ENCODE measurements at places on chromosomes 3 and 15.

- DNase-seq: no peak
These were observed 417.7 kb upstream of the TGFBR2 start for GRCh38 chr3:30188713-30189112.

GRCh38 chr3:12456441-12456840 lies 27.8 kb upstream of the TSEN2 start:
- no peak for DNase-seq

GRCh38 chr3:9754678-9755077 lies 4.9 kb downstream of the OGG1 start:
- no peak for DNase-seq

- no peak for DNase-seq
These were observed 601.4 kb downstream of the CADM2 start for GRCh38 chr3:85560088-85560785.

- DNase-seq: no peak
These were observed 471.0 kb downstream of the ZPLD1 start for GRCh38 chr3:102905811-102906210.

DNA sequence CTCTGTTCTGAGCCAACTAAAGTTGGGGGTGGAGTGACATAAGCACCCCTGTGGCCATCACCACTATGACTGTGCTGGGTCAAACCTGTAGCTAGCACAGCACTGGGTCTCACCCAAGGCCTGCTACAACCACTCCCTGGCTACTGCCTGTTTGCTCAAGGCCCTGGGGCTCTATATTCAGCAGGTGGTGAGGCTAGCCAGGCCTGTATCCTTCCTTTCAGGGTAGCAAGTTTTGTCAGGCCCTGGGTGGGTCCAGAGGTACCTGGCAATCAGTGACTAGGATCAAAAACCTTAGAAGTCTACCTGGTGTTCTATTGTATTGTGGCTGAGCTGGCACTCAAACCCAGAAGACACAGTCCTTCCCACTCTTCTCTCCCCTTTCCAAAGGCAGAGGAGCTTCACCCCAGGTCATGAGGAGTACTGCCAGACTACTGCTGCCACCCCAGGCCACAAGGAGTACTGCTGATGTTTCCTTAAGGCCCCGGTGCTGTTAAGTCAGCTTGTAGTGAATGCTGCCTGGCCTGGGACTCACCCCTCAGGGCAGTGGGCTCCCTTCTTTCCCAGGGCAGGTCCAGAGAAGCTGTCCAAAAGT lies 170.8 kb downstream of the IGSF11 start:
- no peak for DNase-seq

- DNase-seq: peak; percentile 65
These were observed 76.0 kb upstream of the NECTIN3 start for GRCh38 chr3:110995461-110996231.

DNA sequence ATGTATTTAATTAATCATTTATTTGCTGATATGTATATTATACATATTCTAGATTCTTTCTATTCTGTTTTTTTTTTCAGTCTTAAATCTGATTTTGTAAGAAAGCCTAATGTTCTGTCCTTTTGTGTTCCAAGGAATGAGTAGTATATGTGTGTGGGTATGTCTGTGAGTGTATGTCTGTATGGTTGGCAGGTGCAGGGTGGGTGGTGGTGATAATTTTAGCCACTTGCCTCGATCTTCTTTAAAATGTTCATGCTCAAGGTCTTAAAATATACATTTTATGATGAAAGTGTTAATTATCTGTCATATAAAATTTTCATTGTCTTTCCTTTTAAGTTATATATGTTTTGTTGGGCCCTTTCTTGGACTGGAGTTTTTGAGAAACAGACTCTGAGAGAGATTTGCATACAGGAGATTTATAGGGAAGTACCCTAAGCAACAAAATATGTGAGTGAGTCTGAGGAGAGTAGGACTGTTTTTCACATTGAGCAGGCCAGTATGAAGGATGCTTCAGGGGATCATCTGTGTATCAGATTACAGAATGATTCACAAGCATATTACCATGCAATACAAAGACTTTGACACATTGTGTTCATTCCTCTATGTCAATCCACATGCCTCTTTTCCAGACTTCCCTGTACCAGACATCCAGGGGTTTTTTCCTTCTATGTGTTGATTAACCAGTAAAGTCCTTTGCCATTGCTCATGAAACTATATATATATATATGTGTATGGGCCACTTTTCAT lies 211.0 kb upstream of the DPPA4 start:
- peak; percentile 31 for DNase-seq

- peak; percentile 15 for DNase-seq
These were observed 44.1 kb downstream of the CTXND1 start for GRCh38 chr15:80207887-80208286.

DNA sequence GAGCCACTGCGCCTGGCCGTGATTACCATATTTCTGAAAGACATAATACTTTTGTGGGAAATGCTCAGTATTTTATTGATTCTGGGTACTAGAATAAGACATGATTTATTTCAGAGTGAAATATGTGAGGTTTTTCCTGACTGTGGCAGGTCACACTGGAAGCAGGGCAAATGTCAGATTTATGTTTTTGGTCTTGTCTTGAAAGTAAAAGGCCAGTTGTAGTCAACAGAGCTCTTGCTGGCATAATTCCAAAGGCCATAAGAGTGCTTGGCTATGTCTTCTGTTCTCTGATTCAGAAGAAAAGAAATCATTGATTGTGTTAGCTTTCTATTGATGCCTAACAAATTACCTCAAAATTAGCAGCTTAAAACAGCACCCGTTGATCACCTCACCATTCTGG lies 176.4 kb downstream of the TJP1 start:
- DNase-seq: no peak

- no peak for DNase-seq
These were observed 2.3 kb upstream of the GFM1 start for GRCh38 chr3:158642005-158642404.

- DNase-seq: no peak
These were observed 94.6 kb upstream of the CTDSPL start for GRCh38 chr3:37766797-37767776.

GRCh38 chr3:159378396-159379194 lies 576.7 kb downstream of the MFSD1 start:
- DNase-seq: peak; percentile 5

Measured in HCEC 1CT (cell line).